ENCODE measurements at places on chromosomes 6 and 20.
A peak's percentile ranks its signal among the peaks of the same experiment; 100 is the strongest.

- DNase-seq, result peak; percentile 34
These were observed 1117.7 kb upstream of the MAP3K7 start for GRCh38 chr6:91704531-91704930.

DNA sequence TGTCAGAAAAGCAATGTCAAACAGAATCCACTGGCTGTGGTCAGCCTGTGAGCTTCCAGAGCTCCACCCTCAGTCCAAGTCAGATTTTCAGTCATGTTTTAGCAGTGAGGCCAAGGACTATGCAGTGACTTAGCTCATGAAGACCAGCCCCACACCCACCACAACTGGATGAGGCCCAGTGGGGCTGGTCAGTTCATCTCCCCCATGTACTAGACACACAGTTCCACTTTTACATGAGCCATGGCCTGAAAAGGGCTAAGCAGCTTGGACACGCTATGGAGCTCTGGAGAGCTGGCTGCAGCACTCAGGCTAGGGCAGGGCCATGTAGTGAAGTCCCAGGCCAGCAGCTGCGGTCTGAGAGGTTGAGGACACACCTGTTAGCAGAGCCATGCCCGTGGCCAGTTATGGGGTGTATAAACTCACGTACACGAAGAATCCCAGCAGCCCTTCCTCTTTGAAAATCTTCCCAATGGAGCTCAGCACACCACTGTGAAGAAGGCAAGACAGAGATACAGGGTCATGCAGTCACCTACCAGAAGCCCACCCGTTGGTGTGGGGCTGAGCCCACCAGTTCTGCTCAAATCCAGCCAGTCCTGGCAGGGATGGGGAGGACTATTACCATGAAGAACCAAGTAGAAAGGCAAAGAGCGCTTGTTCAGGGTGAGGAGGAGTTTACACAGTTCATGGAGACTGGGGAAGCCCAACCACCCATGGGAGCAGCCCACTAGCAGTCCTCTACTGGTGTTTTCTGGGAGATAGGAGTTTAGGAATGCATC, 10.6 kb downstream of the MTCH1 start:
- no peak for DNase-seq

DNA sequence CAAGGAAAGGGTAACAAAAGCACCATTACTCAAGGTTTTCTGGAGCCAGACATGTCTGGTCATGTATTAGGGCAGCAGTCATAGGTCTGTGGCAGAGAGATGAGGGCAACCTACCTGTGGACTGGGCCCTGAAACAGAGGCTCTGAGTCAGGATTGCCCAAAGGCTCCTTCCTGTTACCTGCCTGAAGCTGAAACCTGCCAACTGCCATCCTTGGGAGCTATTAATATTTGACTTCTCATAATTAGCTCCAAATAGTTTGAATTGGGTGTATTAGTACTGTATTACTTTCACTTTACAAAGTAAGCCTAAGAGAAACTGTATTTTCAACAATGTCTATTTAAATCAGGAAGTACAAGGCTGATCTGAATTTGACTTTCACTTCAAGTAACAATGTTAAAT, 72.0 kb upstream of the TBX18 start:
- no peak for DNase-seq

- no peak for DNase-seq
These were observed 8.4 kb upstream of the HLA-A start for GRCh38 chr6:29933955-29934354.

GRCh38 chr6:12586721-12587480, 129.7 kb upstream of the PHACTR1 start:
- DNase-seq, result no peak

- peak; percentile 26 for DNase-seq
These were observed 1109.0 kb upstream of the FLRT3 start for GRCh38 chr20:15446373-15446772.

DNA sequence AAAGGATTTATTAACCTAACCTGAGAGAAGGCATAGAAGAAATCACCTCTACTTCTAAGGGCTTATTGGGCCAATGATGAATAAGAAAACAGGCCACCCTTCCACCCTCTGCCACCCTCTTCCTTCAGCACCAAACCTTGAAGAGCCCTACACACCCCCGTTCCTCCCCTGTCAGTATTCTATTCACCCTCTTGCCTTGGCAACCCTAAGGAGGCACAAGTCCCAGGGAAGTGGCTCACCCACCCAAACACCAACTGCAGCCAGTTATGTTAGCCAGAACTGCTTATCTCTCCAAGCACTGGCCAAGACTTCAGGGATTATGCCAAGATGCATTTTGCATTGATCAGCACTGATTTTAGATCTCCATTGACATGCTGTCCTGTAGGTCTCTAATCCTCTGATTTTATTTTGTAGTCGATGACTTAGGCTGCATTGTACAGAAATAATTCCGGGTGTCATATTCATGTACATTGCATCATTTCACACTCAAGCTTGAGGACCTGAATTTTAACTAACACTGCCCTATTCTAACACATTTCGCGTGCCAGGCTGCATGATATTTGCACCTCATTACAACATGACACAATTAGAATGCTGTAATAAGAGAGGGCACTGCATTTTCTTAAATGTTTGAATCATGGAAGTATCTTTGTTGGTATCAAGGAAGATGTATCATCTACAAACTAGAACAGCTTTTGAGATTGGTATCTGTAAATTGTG, 15.7 kb downstream of the CNKSR3 start:
- no peak for DNase-seq

DNA sequence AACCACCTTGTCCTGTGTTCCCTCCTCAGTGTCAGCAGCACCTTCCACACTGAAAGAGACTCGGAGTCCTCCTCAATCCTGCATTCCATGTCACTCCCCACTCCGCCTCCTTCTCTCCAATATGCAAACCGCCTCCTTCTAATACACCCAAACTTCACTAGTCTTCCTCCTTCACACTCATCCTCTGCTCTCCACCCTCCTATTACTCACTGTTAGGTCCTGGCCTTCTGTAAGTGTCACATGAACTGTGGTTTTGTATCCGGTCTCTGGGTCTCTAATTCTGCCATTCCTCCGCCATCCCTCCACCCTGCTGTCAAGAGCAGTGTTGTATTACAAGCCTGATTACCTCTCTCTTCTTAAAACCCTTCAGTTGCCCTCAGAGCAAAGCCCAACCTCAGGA, 200.5 kb upstream of the CDYL start:
- DNase-seq, result no peak

DNA sequence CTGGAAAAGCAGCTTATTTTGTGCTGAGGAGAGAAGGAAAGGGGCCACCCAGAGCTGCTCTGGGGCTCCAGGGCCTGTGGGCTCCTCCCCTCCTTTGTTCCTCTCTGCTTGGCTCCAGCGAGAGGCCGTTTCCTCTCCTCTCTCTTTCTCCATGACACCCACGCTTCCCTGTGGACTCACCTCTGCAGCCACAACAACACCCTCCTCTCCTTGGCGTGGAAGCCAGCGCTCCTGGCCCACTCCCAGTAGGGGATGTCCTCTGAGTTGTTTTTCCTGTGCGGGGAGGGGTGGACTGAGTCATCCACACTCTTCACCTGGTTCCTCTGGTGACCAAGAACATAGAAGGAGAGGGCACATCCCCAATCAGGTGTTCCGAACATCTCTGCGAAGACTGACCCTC, 4.9 kb upstream of the CDSN start:
- no peak for DNase-seq

- no peak for DNase-seq
These were observed 148.4 kb upstream of the FOXQ1 start for GRCh38 chr6:1163501-1163900.

DNA sequence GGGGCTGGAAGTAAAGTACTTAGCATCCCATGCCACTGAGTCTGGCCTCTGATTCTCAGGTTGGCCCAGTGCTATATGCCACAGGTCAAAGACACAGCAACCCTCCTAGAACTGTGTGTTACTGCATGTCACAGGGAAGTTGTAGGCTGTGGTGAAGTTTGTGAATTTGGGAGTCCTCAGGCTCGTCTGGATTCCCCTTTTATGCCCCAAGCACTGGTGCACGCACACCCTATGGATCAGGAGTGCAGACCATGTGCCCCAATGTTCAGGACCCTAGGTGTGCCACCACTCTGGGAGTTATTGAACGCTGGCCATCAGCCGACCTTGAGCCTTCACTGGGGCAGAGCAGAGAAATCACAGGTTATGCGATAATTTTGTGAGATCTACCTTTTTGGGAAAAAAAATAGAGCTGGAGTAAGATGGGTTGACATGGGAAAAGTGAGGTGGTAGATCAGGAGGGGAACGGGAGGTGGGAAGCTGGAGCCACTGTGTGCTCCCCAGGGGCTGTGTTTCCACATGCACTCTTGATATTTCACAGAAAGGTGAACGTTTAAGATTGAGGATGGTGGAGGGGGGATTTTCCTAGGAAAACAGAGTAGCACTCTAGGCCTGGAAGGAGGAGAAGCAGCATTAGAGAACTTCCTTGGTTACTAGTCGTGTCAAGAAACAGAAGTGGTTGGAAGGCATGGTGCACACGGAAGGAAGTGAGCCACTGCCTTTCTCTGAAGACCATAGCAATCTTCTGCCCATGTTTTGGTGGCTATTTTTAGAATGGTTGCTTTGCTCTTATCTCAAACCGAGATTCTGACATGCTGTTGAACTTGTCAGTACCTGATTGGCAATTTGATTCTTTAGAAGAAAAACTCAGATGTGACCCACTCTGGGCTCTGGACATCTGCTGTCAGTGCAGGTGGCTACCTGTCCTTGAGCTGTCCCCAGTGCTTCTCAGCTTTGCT, 44.1 kb downstream of the DUSP22 start:
- no peak for DNase-seq

DNA sequence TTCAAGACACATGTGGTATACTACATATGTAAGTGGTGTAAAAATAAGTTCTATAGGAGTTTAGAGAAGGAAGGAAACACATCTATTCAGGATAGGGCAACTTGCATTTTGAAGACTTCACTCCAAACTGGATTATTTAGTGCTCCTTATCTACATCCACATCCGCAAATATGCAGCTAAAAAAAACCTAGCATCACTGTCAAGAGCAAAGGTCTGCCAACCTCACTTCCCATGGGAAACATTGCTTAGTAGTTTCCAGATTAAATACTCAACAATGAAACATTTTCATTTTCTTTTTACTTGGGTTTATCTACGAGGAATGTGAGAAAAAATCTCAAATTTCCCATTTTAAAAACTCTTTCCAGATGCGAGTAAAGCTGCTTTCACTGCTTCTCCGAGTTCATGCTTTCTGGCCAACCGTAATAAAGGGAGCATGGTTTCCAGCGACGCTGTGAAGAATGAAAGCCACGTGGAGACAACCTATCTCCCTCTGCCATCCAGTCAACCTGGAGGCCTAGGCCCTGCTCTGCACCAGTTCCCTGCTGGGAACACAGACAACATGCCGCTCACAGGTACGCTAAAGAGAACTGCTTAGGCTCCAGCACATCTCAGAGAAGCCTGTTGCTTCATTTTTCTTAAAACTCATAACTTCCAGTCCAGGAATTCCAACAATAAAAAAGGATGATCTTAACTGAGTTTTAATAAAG, 48.2 kb downstream of the RFX6 start:
- DNase-seq, result no peak

DNA sequence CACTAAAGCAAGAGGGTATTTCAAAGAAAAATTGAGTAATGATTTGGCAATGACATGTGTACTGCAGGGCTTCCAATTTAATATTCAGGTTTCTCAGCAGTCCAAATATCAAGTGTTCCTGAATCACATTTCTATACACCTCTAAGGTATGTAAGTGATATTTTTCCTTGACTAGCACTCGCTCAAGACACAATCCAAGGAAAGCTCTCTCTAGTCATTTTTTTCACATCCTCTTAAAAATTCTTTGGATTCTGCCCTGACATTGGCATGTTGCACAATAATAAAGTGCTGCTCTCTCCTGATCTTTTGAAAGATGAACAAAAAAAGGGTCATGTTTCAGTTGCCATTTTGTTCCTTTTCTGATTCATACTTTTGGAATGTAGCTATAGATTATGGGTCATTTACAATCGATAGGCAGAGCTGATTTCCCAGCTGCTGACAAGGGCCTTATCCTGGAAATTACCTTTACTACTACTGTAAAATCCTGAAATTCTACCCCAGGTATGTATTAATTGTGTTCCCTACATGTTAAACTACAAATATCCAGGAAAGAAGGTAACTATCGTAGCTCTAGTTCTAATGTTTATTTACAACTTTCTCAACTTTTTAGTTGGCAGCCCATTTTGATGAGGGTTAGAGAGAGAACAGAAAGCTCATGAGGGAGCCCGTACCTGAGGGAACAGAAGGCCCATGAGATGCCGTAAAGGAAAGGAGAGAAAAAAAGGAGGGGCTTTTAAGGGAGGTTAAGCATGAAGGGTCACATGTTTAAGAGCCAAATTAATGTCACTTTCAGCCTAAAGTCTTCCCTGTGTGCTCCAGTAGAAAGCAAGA, 22.2 kb upstream of the ADGRG6 start:
- peak; percentile 54 for DNase-seq

DNA sequence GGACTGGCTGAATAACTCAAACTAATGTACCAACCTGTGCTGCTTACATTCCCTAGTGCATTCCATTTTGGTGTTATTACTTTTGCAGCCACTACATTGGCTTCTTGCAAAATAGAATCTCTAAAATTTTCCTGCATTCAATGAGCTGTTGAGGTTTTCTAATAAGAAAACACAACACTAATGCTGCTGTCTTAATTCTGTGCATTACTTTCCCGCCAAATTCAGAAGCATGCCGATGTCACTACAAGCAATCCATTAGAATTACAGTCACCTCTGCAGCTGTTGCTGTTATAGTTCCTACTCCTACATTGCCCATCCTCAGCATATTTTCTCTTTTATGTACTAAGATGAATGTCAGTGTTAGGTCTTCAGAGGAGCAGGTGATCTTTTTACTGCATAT, 359.5 kb downstream of the HACE1 start:
- DNase-seq, result no peak

DNA sequence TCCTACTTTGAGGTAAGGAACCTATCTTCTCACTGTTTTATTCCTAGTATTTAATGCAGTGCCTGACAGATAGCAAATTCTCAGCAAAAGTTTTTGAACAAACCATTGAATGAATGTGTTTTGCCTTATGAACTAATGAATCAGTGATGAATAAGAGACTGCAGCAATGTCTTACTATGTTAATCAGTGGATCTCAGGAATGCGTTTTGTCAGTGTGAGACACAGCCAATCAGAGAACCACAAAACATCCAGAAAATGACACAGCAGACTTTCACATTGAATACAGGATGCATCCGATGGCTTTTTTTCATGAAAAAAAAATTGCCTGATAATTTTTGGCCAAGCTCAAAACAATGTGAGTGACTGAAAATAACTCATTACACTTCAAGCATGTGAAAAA, 270.5 kb downstream of the BMP2 start:
- peak; percentile 22 for DNase-seq

DNA sequence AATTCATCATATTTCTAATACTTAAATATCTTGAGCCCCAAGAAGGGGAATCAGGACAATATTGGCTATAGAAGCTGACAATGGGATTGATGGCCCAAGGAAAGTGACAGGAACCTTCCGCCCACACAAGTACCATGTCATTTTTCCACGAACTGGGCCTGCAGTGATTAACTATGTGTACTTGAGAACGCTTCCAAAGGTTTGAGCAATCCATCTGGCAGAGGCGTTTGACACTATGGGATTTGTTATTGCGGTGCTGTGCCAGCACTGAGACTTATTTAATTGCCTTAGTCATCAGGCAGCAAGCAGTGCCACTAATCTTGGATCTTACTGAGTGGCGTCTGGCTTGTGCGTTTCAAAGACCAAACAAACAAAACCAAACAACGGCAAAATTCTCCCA, 135.6 kb upstream of the UST start:
- DNase-seq, result peak; percentile 8

- peak; percentile 67 for DNase-seq
These were observed 68.6 kb downstream of the BCKDHB start for GRCh38 chr6:80174900-80175572.

GRCh38 chr20:48017509-48017908, 232.2 kb upstream of the SULF2 start:
- DNase-seq, result peak; percentile 66

GRCh38 chr6:108591040-108591816, 30.5 kb downstream of the FOXO3 start:
- DNase-seq, result no peak

Data from fibroblast of skin of left quadriceps (primary cell).